ENCODE measurements at places on chromosomes 7 and 10.

DNA sequence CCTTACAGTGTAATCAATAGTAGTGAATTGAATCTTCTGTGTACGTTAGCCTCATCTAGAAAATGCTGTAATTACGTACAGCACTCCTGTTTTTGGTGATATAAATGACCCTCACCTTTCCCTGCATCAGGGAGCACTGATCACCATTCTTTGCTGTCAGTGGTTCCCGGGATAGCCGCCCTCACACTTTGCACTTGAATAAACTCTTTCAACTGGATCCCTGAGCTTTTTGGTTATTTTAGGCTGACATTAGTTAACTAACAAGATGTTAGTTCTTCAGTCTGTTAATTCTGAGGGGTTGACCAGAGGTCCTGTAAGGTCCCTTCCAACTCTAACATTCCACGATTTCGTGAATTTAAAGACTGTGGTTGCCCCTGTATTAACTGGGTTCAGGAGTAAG, 23.4 kb upstream of the ZC3HAV1 start:
- peak; percentile 13 for DNase-seq

- no peak for DNase-seq
These were observed 14.2 kb downstream of the INPP5A start for GRCh38 chr10:132551808-132552130.

GRCh38 chr10:70679498-70679897, 7.2 kb downstream of the ADAMTS14 start:
- DNase-seq = peak; percentile 96

GRCh38 chr10:120609006-120609405, 152.0 kb downstream of the PLPP4 start:
- DNase-seq = no peak

- DNase-seq = no peak
These were observed 295.4 kb upstream of the KAT6B start for GRCh38 chr10:74530981-74531380.

- no peak for DNase-seq
These were observed 633.4 kb upstream of the COBL start for GRCh38 chr7:51949726-51950644.
